Activated CD8-positive, alpha-beta memory T cell treated with anti-CD3 and anti-CD28 coated beads, Interleukin-2, amount 50 U/mL, for 4 hours (primary cell): ENCODE measurements at places on chromosomes 3 and 15.
A peak's percentile ranks its signal among the peaks of the same experiment; 100 is the strongest.

- no peak for DNase-seq
Observed at GRCh38 chr3:44993471-44994205, 17.6 kb downstream of the EXOSC7 start.

DNA sequence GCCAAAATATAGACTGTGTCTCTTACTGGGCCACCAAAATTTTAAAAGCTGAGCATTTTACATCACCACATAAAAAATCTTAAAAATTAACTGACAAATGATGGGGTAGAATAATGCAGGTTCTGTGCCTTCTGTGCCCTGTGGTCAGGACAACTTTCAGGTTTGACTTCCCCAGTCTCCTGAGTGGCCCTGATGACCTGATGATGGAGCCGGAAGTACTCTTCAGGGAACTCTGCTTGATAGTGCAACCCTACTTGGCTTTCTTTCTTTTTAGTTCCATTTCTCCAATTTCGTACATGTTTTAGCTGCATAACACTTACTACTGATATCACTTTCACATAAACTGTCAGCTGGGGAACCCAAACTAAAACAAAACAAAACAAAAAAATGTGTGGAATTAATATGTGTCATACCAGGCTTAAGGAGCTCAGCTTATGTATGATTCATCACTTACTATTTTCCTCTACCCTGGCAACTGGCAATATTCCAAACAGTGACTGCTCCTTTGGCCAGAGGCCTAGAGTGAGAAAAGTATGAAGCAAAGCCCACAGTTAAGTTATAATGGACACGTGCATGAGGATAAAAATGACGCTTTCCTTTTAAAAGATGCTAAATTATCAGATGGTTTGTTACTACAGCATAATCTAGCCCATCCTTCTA lies 194.3 kb downstream of the BCHE start:
- no peak for DNase-seq

DNA sequence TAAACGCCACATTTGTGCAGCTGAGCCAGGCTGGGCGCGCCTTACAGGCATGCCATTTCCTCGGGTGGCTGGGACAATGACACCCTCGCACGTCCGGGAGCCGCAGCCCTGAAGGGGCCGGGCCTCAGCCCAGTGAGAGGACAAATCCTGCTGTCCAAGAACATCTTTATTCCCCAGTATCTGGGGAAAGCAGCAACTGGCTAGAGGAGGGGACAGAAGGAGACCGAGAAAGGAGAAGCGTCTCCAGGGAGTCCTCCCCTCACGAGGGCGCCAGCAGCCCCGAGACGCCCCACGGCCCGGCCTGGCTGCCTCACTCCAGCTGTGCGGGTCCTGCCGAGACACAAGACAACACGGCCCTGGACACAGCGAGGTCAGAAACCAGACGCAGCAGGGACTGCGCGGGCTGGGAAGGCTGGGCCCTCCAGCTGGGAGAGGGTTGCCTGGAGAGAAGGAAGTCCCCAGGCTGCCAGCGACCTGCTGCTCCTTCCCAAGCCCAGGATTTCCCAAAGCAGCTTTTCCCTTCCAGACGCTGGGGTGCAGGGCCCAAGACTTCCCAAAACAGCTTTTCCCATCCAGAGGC lies 130.2 kb downstream of the CHSY1 start:
- DNase-seq: peak; percentile 54

- DNase-seq: no peak
Observed at GRCh38 chr3:49122451-49122850, 1.8 kb upstream of the USP19 start.

DNA sequence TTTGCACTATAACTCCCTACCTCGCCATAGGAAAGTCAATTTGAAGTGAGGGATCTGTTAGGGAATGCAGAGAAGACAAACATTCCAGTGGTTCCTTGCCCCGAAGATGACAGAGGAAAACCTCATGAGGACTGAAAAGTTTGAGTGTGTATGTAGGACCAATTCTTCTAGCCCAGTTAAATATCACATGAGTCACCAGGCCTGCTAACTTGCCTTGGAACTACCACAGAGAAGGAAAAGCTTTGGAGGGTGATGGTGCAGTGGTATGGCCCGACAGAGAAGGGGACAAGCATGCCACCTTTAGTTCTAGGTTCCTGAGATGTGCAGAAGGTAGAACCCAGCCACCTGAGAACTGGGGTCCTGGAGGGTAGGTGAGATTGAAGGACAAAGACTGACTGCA lies 2.6 kb upstream of the UPK1B start:
- no peak for DNase-seq

DNA sequence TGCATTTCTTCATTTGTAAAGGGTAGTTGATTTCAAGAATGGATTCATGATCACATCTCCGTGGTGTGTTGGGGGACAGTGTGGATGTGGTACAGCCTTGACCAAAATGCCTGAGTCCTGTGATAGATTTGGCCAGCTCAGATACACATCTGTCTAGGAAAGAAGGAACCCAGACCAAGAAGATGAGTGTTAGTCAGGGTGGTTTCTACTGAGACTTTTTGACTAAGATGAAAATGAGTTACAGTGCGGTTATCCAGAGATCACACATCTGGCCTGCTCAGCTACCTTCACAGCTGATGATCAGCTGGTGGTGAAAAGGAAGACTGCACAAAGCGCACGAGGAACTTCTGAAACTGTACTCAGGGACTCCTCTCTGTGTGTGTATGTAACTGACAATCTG lies 68.0 kb downstream of the FNDC3B start:
- DNase-seq: peak; percentile 46

- no peak for DNase-seq
Observed at GRCh38 chr15:76321171-76321570, 9.9 kb upstream of the ETFA start.

DNA sequence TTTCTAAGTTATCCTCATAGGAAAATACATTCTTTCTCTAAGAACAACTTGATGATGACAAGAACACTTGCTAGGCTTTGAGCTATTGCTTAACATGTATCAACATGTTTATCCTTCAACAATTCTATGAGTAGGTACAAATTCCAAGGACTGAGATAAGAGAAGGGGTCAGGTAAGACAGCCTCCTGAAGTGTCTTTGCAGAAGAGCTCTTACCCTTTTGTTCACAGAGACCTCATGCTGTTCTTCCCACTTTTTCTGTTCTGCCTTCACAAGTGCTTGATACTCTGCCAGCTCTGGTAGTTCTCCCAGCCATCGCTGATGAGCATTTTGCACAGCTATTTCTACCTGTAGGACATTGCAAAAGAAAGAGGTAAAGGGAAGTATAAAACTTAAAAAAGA lies 50.9 kb downstream of the CEP152 start:
- DNase-seq: no peak

DNA sequence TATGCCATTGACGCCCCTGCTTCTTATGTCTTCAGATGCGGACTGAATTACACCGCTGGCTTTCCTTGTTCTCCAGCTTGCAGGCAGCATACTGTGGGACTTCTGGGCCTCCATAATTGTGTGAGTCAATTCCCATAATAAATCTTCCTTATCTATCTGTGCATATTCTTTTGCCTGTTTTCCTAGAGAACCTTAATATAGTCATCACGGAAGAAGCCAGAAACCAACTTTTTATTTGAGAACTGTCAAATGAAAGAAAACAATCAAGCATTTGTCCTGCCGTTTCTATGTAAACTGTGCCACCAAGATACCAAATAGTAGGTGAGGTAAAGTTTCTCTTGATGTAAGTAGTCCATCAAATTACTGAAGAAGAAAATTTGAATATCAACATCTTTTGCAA lies 51.8 kb upstream of the B3GALNT1 start:
- DNase-seq: no peak
